Urinary bladder (tissue), 4 donors: ENCODE measurements at places on chromosomes 5 and 9.

GRCh38 chr9:83701769-83702168 lies 6.0 kb downstream of the UBQLN1 start:
- no peak for DNase-seq

GRCh38 chr9:134602547-134603362 lies 38.8 kb upstream of the COL5A1 start:
- DNase-seq: peak; percentile 55

- no peak for DNase-seq
Measured at GRCh38 chr5:90184764-90185163, 224.8 kb downstream of the CETN3 start.

GRCh38 chr9:115423646-115424045 lies 305.7 kb upstream of the TNC start:
- no peak for DNase-seq

- no peak for DNase-seq
Measured at GRCh38 chr5:172827841-172828240, 6.2 kb upstream of the ERGIC1 start.

DNA sequence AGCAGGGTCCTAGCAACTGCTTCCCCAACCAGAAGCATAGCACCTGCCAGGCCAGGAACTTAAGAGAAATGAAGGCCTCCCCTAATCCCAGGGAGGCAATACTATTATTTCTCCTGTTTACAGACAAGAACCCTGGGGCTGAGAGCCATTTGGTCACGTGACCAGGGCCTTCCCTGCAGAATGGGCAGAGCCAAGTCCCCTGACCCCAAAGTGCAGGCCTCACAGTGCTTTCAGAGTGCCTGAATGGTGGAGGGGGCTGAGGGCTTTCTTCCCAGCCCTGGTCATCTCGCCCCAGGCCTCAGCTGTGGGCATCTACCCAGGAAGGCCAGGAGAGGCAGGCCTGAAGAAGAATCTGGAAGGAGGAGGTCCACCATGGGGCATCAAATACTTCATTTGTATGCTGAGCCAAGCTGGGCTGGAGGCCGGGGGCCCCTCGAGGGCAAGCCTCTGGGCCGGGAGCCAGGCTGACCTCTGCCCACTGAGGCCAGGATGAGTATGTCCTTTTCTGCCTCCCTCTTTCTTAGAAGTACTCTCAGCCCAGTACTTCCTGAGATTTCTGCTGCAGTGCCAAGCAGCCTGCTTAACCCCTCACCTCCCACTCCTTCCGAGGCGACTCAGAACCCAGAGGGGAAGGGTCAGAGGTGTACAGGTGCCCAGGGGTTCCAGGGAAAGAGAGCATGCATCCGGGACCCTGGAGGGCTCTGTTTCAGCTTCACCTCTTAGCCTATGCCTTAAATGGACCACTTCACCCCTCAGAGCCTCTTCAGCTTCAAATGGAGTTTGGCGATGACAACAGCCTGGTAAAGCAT lies 18.9 kb upstream of the DUSP1 start:
- no peak for DNase-seq

DNA sequence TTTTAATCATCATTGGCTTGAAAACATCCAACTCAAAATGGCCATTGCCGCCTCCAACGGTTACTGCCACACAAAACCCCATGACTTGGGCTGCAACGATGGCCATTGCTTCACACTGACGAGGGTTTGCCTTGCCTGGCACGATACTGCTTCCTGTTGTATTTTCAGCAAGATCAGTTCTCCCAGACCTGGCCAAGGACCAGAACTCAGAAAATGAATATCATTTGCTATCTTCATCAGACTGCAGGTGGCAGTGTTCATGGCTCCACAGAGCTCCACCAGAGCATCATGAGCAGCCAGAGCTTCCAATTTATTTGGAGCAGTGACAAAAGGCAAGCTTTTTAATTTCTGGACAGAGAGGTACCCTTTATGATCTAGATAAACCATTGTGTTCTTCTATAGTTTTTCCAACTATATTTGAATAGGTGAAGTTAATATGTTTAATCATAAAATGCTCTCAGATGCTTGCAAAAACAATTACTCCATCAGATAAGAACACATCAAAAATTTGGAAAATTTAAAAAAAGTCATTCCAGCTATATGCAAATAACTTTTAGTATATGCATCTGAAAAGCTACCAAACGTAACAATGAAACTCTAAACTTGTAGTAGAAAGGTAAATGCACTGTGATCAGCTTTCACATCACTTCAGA lies 10.4 kb downstream of the AMACR start:
- DNase-seq: peak; percentile 40

- DNase-seq: peak; percentile 28
Measured at GRCh38 chr9:86354818-86355309, 654 bp upstream of the TUT7 start.

DNA sequence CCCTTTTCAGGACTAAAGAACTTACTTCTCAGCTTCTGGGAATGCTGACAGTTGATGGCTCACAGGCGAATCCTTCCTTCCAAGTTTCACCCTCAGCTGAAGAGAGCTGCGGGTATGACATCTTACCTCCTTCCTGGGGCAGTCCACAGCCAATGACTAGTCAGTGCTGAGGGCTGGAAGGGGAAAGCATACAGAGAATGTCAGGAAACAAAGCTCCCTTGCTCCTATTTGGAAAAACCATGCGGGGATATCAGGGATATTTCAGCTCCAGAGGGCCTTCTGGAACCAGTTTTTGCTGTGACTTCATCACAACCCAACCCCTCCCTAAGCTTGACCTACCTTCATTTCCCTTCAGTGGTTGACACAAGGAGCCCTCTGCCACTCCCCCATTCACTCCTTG lies 15.7 kb downstream of the FTMT start:
- no peak for DNase-seq

GRCh38 chr5:21145376-21145775 lies 1157.4 kb upstream of the CDH18 start:
- DNase-seq: no peak

- DNase-seq: no peak
Measured at GRCh38 chr9:93316726-93317494, 133.0 kb downstream of the WNK2 start.

- no peak for DNase-seq
Measured at GRCh38 chr5:179796877-179797608, 3.3 kb downstream of the LTC4S start.

- no peak for DNase-seq
Measured at GRCh38 chr5:96565582-96566265, 96.5 kb upstream of the CAST start.

DNA sequence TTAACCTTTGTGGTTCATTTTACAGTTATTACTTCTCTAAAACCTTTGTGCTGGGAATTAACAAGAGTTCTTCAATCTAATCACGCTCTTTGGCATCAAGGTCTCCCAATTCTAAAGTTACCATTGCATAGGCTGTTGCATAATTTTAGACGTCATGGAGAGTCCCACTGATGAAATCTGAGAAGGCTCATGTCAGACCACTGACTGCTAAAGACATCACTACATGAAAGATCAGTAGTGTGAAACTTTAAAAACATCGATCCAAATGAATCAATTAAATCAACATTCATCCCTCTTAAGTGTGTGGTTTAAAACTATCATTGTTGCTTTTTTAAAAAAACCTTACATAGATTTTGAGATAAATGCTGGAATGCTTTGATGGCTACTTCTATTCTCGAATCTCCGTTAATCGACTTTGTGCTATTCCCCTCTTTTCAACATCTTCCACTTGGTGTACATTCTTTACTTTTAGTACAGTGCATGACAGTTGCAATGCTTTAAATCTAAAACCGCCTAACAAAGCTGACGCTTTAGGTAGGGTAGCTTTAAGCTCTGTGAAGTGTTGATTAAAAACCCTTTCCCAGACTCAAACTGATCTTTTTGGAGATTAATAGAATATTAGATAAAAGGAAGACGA lies 33.6 kb downstream of the NR2F1 start:
- DNase-seq: no peak

- DNase-seq: no peak
Measured at GRCh38 chr9:37555786-37556185, 20.4 kb downstream of the FBXO10 start.

DNA sequence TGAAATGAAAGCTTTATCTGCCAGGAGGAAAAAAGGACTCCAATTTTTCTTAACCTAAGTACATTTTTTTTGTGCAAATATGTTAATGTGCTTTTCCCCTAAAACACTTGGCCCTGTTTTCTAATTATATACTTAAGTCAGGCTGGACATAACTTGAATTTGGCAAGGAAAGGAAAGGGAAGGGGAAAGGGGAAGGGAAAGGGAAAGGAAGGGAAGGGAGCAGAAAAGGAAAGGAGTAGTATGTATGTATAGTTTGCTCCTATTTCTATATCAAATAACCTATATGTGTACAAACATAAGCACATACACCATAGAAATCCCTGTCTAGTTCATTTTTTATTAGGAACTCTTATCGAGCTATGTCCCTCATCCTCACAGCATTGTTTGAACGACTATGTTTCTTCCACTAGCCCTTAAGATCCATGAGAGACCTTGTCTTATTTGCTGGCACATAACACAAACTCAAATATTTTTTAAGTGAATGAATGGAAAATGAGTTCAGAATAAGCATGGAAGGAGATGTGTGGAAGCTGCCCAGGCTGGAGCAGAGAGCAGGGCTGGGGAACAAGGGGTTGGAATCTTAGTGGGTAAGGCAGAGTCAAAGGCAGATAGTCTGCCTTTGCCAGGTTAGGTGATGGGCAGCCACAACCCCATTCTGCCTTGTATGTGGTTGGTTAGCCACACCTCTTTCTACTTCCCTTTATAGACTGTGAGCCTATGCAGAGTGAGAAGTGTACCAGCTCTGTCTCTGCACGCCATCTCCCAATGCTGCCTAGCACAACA lies 70.0 kb downstream of the KLHL3 start:
- no peak for DNase-seq

GRCh38 chr5:134583766-134584165 lies 48.9 kb downstream of the SAR1B start:
- no peak for DNase-seq

GRCh38 chr9:90953805-90954204 lies 152.2 kb downstream of the SYK start:
- no peak for DNase-seq

GRCh38 chr5:93355691-93356090 lies 225.3 kb downstream of the NR2F1-AS1 start:
- DNase-seq: no peak

GRCh38 chr9:88307136-88307535 lies 81.1 kb upstream of the SPIN1 start:
- no peak for DNase-seq

DNA sequence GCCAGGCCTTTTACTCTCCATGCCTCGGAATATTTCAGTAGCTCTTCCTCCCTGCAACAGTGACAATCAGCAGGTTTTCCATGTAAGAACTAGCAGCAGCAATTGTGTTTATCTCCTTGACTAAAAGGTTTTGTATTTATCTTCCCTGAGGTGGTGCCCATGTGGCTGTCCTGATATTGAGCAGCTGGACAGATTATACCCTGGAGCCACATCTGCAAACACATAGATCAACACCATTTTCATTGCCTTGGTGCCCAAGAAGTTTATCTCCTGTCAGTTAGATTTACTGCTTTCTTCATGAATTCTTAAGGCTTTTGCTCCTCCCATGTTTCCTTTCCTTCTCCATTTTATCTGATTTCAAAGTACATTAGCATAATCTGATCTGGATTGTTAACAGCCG lies 378.4 kb downstream of the SPATA31D1 start:
- no peak for DNase-seq

DNA sequence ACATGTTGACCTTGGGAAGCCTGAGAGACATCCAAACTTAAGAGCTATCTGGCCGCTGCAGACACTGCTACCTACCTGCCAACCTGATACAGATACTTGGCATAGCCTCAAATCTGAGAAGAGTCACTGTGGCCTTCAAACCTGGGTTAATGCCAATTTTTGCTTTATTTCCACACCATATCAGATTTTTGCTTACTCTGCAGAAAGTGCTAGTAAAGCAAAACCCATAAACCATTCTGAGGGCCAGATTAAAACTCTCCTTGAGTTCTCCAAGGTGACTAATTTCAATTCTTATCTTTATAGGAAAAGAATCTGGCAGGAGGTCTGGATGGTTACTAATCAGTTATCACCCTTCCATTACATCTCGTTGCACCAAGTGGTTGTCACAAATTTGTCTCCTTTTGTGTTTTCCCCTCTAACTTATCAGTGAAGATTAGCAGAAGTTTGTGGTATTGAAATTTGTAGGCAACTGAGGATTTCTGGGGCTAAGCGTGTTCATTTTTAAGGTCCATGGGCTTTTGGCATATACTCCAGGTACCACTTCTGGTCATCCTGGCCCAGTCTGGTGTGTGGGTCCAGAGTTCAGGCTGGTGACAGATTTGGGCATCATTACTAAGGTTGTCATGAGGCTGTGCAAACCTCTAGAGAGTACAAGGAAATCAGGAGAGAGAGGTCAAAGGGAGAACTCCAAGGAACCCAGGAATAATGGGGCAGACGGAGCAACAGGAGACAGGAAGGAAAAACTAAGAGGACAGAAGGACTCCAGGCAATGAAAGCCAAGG lies 177.9 kb downstream of the TSSK1B start:
- DNase-seq: no peak

GRCh38 chr5:78972654-78973428 lies 12.3 kb downstream of the ARSB start:
- peak; percentile 81 for DNase-seq

DNA sequence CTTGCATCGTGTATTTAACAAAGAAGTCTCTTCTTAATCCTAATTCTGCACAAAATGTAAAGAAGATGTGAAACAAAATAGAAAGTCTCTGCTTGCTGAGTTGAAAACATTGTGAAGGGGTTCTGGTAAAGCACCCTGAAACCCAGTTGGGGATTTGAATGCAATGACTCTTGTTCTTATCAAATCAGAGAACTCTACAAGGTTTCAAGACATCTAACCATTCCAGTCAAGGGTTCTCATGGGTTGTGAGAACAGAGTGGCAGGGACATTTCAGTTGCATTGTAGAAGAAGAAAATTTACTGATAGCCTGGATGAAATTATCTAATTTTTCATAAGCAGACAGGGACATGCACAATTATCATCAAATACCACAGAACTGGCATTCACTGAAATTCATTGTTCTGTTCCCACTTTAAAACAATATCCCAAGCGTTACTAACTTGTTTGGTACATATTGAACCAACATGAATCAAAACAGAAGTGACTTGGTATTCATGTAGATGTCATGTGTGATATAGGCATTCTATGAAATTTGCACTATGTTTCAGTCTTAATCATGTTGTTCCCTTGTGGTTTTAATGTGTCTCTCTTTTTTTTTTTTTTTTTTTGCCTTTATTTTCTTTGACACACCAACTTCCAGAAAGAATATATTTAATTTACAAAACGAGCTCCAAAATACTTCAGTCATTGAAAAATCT lies 563.3 kb downstream of the IRX1 start:
- DNase-seq: no peak

GRCh38 chr9:37994639-37995347 lies 74.2 kb downstream of the SHB start:
- no peak for DNase-seq

GRCh38 chr5:56330167-56330566 lies 97.0 kb upstream of the ANKRD55 start:
- DNase-seq: no peak

GRCh38 chr9:79431019-79431679 lies 140.6 kb upstream of the TLE4 start:
- DNase-seq: no peak

DNA sequence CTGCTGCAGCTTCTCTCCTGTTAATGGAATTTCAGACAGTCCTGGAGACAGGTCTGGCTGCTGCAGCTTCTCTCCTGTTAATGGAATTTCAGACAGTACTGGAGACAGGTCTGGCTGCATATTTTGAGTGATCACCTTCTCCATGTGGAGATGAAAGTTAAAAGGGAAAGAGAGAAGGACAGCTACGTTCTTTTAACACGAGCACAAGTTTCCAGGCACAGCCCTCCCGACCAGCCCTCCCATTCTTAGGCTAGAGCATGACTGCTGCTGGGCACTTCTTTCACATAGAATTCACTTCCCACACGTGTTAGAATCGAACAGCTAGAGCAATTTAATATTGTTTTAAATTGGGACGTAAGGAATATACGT lies 133.3 kb upstream of the DMRT1 start:
- DNase-seq: no peak
